ENCODE measurements at places on chromosomes 7 and 10. TPM values are rescaled to one million over a fixed set of nuclear protein-coding genes. Genes with fewer than 3 reads are reported as not detected.
A peak's percentile ranks its signal among the peaks of the same experiment; 100 is the strongest.

DNA sequence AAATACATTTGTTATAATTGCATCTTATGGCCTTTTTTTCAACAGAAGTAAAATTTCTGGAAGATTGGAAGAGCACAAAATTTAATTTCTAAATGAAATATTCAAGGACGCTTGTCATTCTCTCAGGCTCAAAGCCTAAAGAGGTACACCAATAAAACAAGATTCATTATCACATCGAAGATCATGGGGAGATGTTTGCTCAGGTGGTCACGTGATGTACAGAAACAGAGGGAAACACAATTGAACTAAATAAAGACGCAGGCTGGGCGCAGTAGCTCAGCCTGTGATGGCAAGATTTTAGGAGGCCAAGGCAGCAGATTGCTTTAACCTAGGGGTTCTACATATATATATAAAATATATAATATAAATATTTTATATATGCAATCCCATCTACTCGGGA lies 37.3 kb upstream of the TMEM254 start:
- H3K36me3 ChIP-seq = no peaks in the 10 kb centered on the region
- no peaks in the 10 kb centered on the region for H3K4me1 ChIP-seq
- DNase-seq = no peak
- H3K27me3 ChIP-seq = no peaks in the 10 kb centered on the region
- H3K27ac ChIP-seq = no peak overlapping the region
- no peak overlapping the region for H3K4me3 ChIP-seq

Gene RNF148
- total RNA-seq = not detected

DNA sequence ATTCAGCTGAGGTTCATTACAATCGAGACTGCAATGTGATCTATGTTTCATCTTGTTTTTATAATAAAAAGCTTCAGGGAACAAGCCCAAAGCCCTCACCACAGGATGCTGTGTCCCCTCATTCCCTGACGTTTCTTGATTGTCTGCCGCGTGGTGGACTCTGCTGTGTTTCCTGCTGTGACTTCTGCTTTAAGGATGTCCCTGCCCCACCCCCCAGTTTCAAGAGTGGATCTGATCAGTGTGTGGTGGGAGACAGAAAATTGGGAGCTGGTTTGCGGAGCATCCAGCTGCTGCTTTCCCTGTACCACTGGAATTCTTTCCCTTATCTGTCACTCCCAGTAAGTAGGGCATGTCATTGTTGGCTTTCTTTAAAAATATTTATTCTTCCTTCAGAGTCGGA lies 86.2 kb downstream of the CREM start:
- peaks cover 41% of the 10 kb centered on the region for H3K4me1 ChIP-seq
- H3K27ac ChIP-seq = no peak overlapping the region
- H3K27me3 ChIP-seq = no peaks in the 10 kb centered on the region

GRCh38 chr7:80105701-80106408 lies 28.8 kb upstream of the GNAI1 start:
- DNase-seq = no peak
- H3K27me3 ChIP-seq = no peaks in the 10 kb centered on the region
- H3K27ac ChIP-seq = no peak overlapping the region
- H3K4me3 ChIP-seq = no peak overlapping the region
- H3K36me3 ChIP-seq = no peaks in the 10 kb centered on the region
- no peaks in the 10 kb centered on the region for H3K4me1 ChIP-seq

Gene ASZ1
- not detected for total RNA-seq

- H3K4me1 ChIP-seq = peaks cover 4% of the 10 kb centered on the region
- H3K27ac ChIP-seq = no peak overlapping the region
- H3K36me3 ChIP-seq = no peaks in the 10 kb centered on the region
- H3K27me3 ChIP-seq = no peaks in the 10 kb centered on the region
- H3K4me3 ChIP-seq = no peak overlapping the region
Measured at GRCh38 chr7:40316176-40316575, 181.4 kb downstream of the SUGCT start.

- no peaks in the 10 kb centered on the region for H3K4me1 ChIP-seq
- H3K27ac ChIP-seq = no peak overlapping the region
- no peaks in the 10 kb centered on the region for H3K27me3 ChIP-seq
- no peak overlapping the region for H3K4me3 ChIP-seq
- no peak for DNase-seq
Measured at GRCh38 chr10:78899098-78899754, 169.5 kb upstream of the ZMIZ1 start.

Gene FRAT2
- 5.1 TPM for total RNA-seq

Gene IFIT3
- 14.7 TPM for total RNA-seq

DNA sequence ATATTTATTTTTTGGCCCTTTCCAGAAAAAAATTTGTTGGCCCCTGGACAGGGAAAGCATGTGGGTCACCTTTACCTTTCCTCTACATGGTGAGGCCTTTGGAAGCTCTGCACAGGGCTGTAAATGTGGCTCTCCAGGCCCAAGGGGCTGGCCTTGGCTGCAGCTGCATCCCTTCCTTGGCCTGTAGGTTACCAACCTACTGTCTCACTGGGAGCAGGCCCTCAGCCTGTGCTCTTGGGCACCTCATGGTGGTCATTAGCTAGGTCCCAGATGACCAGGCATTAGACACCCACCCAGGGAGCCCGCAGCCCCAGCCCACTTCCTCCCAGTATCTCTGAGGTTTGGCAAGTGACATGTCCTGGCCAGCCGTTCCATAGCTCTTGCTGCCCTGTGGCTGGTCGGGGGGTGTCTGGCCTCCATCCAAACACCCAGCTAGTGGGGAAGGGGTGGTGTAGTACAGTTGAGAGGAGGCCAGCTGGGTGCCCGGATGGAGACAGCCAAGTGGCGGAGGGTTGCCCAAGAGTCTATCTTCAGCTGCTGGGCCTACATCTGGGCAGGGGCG lies 7.1 kb upstream of the CPA5 start:
- H3K4me1 ChIP-seq = peaks cover 3% of the 10 kb centered on the region
- H3K4me3 ChIP-seq = no peak overlapping the region
- H3K36me3 ChIP-seq = no peaks in the 10 kb centered on the region
- no peaks in the 10 kb centered on the region for H3K27me3 ChIP-seq
- no peak for DNase-seq

DNA sequence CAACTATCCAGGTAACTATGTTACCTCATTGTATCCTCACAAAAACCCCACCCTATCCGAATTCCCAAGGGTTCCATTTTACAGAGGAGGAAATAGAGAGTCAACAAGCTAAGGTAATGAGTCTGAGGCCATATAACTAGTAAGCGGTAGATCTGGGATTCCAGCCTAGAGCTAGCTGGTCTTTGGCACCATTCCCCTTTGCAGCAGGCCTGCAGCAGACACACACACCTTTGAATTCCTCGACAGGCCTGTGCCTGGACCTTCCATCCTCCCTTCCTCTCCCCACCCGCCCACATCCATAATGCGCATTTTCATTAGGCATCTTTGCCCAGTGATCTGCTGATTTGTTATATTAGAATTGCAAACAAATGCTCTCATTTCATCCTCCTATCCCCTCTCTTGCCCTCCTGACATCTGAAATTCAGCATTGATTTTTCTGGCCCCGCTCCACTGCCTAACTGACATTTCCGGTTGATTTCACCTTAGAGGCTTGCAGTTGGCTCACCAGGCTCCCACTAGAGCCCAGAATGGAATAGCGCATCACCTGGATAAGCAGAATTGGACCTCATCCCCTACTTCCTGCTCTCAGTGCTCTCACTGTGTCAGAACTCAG lies 129.5 kb downstream of the PLXNA4 start:
- H3K27me3 ChIP-seq = peaks cover 3% of the 10 kb centered on the region
- no peaks in the 10 kb centered on the region for H3K36me3 ChIP-seq
- DNase-seq = no peak
- H3K4me1 ChIP-seq = peaks cover 34% of the 10 kb centered on the region

Gene ANKRD2
- total RNA-seq = not detected

Gene ANKRD22
- 0.12 TPM for total RNA-seq

DNA sequence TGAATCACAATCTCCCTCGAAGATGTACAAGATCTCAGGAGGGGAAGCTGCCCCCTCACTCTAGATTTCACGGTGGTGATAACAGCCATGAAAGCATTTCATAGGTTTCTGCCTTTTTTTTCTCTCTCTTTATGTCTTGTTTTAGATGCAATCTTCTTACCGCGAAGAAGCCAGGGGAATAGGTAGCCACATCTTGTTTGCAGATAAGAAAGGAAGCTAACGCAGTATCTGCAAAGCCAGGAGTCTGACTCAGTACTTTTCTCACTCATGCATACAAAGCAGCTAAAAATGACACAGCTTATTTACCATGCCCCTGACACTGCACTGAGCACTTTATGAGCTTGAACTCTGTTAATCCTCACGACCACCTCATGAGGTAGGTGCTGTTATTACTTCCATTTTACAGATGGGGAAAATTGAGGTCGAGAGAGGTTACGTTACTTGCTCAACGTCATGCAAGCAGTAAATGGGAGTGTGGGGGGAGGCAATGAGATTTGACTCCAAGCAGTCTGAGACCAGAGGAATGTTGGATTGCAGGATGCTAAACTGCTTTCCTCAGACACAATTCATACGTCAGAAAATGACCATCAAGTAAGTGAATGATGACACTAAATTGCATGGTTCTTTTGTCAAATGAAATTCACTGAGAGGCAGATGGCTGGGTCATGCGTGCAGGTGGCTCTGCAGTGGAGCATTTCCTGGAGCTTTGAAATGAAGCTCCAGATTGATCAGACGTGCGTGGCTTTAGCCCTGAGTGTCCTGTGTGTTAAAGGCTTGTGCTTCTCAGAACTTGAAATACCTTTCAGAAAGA lies 3.3 kb downstream of the MAP3K8 start:
- H3K4me3 ChIP-seq = peak overlapping the region; percentile 92
- no peaks in the 10 kb centered on the region for H3K27me3 ChIP-seq
- peak overlapping the region; percentile 95 for H3K27ac ChIP-seq
- peak; percentile 71 for DNase-seq
- H3K4me1 ChIP-seq = peaks cover 64% of the 10 kb centered on the region
- H3K36me3 ChIP-seq = peaks cover 59% of the 10 kb centered on the region

- DNase-seq = no peak
- H3K4me3 ChIP-seq = no peak overlapping the region
- H3K27me3 ChIP-seq = peaks cover 2% of the 10 kb centered on the region
- no peaks in the 10 kb centered on the region for H3K4me1 ChIP-seq
Measured at GRCh38 chr10:77268721-77269120, 368.9 kb downstream of the KCNMA1 start.

Gene C10orf105
- total RNA-seq = 0.76 TPM

DNA sequence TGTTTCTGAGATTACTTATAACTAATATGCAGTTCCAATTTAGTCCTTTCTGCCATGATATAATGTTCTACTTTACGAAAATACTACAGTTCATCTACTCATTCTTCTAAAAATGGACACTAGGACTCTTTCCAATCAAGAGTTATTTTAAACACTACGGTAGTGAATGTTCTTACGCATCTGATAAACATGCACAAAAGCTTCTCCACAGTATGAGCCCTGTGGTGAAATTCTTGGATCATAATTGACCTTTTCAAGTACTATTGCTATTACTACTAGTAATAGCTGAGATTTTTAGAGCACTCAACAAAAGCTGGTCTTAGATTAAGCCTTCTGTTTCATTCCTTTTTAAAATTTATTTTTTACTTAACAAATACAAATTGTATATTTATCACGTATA lies 106.4 kb downstream of the CH25H start:
- H3K27ac ChIP-seq = no peak overlapping the region
- H3K4me1 ChIP-seq = peaks cover 2% of the 10 kb centered on the region
- H3K4me3 ChIP-seq = no peak overlapping the region
- no peak for DNase-seq
- no peaks in the 10 kb centered on the region for H3K27me3 ChIP-seq

Gene CC2D2B
- total RNA-seq = 0.15 TPM

DNA sequence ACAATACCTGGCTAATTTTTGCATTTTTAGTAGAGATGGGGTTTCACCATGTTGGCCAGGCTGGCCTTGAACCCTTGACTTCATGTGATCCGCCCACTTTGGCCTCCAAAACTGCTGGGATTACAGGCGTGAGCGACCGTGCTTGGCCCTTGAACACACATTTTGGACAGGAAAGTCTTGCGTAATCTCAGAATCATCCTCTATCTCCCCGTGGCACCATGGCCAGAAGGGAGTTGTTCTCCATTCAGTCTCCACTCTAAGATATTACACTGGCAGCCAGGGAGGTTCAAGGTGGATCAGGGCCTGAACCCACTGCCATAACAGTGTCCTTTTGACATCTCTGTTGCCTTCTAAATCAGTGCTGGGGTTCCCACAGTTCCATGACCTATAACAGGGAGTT lies 29.2 kb upstream of the GALNTL5 start:
- no peak for DNase-seq
- H3K36me3 ChIP-seq = no peaks in the 10 kb centered on the region
- H3K4me1 ChIP-seq = peaks cover 13% of the 10 kb centered on the region
- H3K4me3 ChIP-seq = no peak overlapping the region

DNA sequence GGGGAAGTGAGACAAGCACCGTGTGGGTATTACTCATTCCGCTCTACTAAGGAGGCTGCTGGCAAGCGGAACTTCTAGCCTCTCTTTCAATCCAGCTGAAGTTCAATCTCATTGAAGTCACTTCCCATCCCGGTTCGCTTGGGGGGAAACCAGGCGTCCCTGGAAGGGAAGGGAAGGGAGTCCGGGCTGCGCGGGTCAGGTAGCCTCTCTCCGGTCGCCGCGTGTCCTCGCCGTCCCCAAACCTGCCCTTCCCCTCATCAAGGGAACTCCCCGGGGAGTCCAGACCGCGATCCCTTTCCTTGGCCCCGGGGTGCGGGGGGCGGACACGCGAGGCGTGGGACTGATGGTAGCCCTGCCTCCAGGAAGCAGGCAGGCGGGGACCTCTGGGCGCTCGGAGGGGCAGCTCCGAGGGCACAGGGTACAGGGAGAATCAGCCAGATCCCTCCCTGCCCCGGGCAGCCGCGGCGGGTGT lies 598 bp upstream of the ZEB1 start:
- H3K36me3 ChIP-seq = peaks cover 2% of the 10 kb centered on the region
- H3K4me1 ChIP-seq = peaks cover 29% of the 10 kb centered on the region
- H3K27ac ChIP-seq = peak overlapping the region; percentile 99
- peak overlapping the region; percentile 98 for H3K4me3 ChIP-seq
- H3K27me3 ChIP-seq = no peaks in the 10 kb centered on the region

GRCh38 chr7:100822236-100823139 lies 4.8 kb downstream of the EPHB4 start:
- H3K27me3 ChIP-seq = peaks cover 23% of the 10 kb centered on the region
- H3K27ac ChIP-seq = no peak overlapping the region
- no peak for DNase-seq
- H3K4me3 ChIP-seq = no peak overlapping the region

DNA sequence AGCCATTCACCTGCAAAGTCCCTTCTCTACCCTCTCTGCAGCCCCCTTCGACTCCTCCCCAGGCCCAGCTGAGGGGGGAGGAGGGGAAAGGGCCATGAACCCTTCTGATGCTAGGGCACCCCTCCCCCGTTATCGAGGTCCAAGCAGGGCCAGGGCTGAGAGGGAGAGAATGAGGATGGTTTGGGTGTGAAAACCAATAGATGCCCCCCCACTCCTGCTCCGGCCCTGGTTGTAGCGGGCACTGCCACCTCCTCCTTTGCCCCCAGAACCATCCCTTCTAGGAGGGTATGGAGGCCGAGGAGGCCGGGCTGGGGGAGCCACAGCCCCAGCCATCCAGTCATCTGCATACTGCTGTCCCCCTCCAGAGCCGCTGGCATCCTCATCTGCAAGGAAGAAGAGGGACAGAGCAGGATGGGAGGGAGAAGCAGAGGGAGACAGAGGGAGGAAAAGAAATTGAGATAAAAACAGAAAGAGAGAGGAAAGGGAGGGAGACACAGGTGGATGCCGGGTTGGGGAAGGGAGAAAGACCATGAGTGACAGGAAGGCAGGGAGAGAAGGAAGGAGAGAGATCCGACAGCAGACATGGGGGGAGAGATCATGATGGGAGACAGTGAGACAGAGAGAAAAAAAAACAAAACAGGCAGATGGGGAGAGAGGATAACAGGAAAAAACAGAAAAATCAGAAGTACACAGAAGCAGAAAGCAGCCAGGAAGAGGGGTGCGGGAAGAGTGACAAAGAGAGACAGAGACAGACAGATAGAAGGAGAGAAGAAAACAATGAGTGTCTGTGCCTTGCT lies 1.9 kb upstream of the GAL3ST4 start:
- no peaks in the 10 kb centered on the region for H3K36me3 ChIP-seq
- H3K27ac ChIP-seq = no peak overlapping the region
- no peak for DNase-seq
- H3K27me3 ChIP-seq = peaks cover 2% of the 10 kb centered on the region

All from activated CD4-positive, alpha-beta memory T cell treated with anti-CD3 and anti-CD28 coated beads for 36 hours (primary cell).